ENCODE measurements at places on chromosomes 6 and 20. TPM values are rescaled to one million over a fixed set of nuclear protein-coding genes. Genes with fewer than 3 reads are reported as not detected.

DNA sequence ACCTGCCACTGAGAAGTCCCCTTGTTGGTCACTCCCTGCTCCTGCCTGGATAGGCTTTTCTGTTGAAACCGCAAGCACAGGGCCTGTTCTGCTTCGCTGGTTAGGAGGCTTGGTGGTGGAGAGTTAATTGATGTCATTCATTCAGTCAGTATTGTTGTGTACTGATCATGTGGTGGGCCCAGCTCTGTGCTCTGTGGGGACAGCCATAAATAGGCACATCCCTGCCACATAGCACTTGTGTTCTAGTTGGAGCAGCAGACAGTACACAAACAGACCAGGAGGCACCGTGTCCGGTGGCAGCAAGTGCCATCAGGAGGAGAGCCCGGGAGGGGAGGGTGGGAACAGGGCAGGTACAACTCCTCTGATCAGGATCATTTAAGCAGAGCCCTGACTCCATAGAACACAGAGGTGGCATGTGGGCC is 155.2 kb upstream of the INSM1 start:
- no peak for DNase-seq

GRCh38 chr6:156881687-156882629 is 104.8 kb downstream of the ARID1B start:
- no peak for DNase-seq

DNA sequence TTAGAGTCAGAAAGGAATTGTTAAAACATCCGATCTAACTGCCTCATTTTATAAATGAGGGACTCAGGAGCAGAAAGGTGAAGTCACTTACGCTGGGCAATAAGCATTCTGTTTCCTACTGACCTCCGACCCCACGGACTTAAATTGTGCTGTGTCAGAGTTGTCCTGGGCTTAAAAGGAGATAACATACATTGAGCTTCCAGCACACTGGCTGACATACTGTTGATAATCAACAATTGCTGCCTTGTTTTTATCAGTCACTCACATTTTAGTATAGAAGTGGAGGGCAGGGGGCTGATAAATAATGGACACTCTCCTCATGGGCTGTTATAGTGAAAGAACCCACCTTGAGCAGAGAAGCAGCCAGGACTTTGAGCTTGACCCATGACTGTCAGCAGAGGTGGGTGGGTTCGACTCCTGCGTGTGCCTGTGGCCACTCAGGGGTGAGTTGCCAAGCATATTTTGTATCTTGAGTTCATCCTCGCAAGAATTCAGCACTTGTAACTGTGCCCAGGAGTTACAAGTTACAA is 166.5 kb upstream of the JARID2 start:
- no peak for DNase-seq

GRCh38 chr6:7558781-7559180 is 17.3 kb downstream of the DSP start:
- no peak for DNase-seq

The GJA10 gene
- not detected for total RNA-seq

- DNase-seq = peak; percentile 42
Measured at GRCh38 chr6:98847779-98848538, 13.6 kb downstream of the POU3F2 start.

- DNase-seq = no peak
Measured at GRCh38 chr20:17480696-17481095, 50.5 kb downstream of the BFSP1 start.

- no peak for DNase-seq
Measured at GRCh38 chr6:160215232-160215631, 43.4 kb downstream of the SLC22A2 start.

GRCh38 chr6:116564311-116564710 is 7.0 kb upstream of the RWDD1 start:
- DNase-seq = no peak

DNA sequence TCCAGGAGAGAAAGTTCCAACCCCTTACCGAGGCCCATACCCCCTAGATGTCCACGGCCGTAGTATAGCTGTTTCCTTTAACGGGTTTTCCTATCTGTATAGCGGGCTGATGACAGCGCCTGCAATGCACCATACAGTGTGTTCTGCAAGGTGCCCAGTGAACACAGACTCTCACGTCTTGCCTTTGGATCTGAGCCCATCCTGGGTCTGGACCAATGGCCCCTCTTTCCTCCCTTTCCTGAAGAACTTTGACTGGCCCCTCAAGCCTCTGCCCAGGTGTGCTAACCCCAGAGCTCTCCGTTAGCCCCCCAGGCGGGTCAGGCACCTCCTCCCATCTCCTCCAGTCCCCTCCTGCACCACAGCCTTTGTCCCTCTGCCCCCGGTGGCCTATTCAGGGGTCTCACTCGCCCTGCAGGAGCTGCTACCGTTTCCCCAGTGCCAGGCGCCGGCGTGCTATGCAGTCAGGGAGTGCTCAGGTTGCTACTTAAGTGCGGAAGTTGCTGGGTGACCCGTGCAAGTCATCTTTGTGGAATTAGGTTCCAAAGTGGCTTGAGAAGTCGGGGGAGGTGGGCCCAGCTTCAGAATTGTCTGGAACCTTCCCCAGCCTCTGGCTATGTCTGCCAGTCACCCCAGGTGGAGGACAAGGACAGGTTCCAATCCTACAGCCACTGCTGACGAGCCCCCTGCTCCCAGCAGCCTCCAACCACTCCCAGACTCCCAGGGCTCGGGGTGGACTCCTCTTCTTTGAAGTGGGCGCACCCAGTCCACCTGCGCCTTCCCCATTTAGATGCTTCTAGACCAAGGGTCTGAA is 35.0 kb upstream of the ZBP1 start:
- peak; percentile 35 for DNase-seq

The LMBRD1 gene
- 27.7 TPM for total RNA-seq

The CST2 gene
- total RNA-seq = not detected

The CALHM6 gene
- 26.7 TPM for total RNA-seq

- no peak for DNase-seq
Measured at GRCh38 chr6:151101816-151102694, 137.7 kb upstream of the AKAP12 start.

The MTHFD1L gene
- total RNA-seq = 35.2 TPM

- DNase-seq = no peak
Measured at GRCh38 chr6:155389130-155389529, 66.5 kb downstream of the NOX3 start.

DNA sequence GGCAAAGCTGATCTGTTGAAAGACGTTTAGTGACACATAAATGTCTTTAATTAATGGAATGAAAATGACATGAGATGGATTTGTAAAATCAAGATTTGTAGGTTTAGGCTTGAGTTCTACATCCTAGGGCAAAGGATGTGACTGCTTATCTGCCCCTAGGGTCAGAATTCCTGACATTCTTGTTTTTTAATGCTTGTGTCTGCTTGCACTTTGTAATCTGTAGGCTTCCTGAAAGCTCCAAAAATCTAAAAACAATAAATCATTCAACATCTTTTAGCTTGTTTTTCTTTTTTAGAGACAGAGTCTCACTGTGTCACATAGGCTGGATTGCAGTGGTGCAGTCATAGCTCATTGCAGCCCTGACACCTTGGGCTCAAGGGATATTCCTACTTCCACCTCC is 107.9 kb upstream of the MLIP start:
- no peak for DNase-seq

- DNase-seq = no peak
Measured at GRCh38 chr6:101013612-101014195, 132.6 kb upstream of the ASCC3 start.

DNA sequence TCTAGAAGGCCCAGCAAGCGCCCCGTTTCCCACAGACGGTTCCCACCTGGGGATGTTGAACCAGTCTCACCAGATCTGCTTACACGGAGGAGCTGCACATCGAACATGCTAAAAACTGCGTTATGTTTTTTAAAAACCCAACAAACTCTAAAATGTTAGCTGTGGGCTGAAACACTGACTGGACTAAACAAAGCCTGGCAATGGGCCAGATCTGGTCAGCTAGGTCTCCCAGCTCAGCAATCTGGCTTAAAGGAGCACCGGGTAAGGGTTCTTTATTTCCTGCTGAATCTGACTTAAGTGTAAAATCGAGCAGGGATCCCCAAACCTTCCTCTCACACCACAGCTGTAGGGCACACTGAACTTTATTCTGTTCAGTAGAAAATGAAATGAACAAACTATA is 156.9 kb downstream of the FOXC1 start:
- DNase-seq = no peak

DNA sequence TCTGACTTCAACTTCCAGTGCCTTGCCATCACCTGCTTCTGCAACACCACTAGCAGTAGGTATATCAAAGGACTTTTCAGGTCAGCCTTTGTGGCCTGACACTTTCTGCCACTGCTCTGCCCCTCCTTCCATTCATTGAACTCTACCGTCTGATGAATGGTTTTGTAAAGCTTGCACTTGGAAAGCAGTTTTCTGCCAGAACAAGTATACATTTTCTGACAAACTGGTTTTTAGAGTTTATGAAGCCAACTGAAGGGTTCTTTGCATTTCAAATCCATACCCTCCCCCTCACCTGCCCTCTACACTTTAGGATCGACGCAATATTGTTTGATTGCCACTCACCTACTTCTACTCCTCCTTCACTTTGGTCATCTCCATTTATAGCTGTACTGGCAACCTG is 603.1 kb downstream of the HACE1 start:
- DNase-seq = no peak

- no peak for DNase-seq
Measured at GRCh38 chr20:32786059-32786760, 24.0 kb downstream of the DNMT3B start.

Data from activated naive CD8-positive, alpha-beta T cell treated with anti-CD3 and anti-CD28 coated beads, Interleukin-2, amount 10 ng/mL, durations not matched to agents 7 days and 5 days (primary cell).